A549 treated with CpdA at 1 μM for 4 hours (cell line): ENCODE measurements at places on chromosomes 3 and 15. TPM values are rescaled to one million over a fixed set of nuclear protein-coding genes. Genes with fewer than 3 reads are reported as not detected.

Gene SEC22C
- 28.1 to 33.1 TPM (median 31.0 TPM) in 5 replicates for total RNA-seq

Gene C3orf18
- total RNA-seq: 2.1 to 3.1 TPM (median 2.6 TPM) in 5 replicates

Gene SPINK8
- total RNA-seq: not detected in 5 replicates

Gene ANKUB1
- total RNA-seq: not detected in 5 replicates

Gene SPATA12
- 0.44 to 0.59 TPM (median 0.47 TPM) in 5 replicates for total RNA-seq

Gene SLC6A11
- total RNA-seq: 0.03 to 0.07 TPM (median 0.04 TPM) in 4 of 5 replicates, not detected in the other

Gene ADAMTS7
- total RNA-seq: 2.6 to 4.2 TPM (median 3.2 TPM) in 5 replicates

Gene AMIGO3
- 0.26 to 1.7 TPM (median 0.57 TPM) in 5 replicates for total RNA-seq

Gene CCDC80
- total RNA-seq: 30.3 to 64.6 TPM (median 50.7 TPM) in 5 replicates

Gene CMSS1
- 54.4 to 63.4 TPM (median 59.2 TPM) in 5 replicates for total RNA-seq

Gene ECE2
- not detected in 5 replicates for total RNA-seq

Gene DUOX1
- total RNA-seq: not detected in 5 replicates

Gene GCSAM
- total RNA-seq: not detected in 5 replicates

Gene PIAS1
- 14.8 to 20.7 TPM (median 19.1 TPM) in 5 replicates for total RNA-seq

Gene LRRC49
- total RNA-seq: 4.1 to 5.5 TPM (median 5.3 TPM) in 5 replicates

Gene CPEB1
- total RNA-seq: 2.8 to 4.0 TPM (median 3.8 TPM) in 5 replicates

Gene MEGF11
- total RNA-seq: 0.34 to 0.98 TPM (median 0.67 TPM) in 5 replicates

Gene FHIT
- total RNA-seq: 0.37 to 3.7 TPM (median 0.64 TPM) in 5 replicates

Gene LHFPL4
- 0.05 to 0.78 TPM (median 0.08 TPM) in 5 replicates for total RNA-seq

Gene SLC12A1
- not detected in 5 replicates for total RNA-seq

Gene PDE8A
- total RNA-seq: 31.0 to 35.9 TPM (median 33.6 TPM) in 5 replicates

Gene ANKRD34C
- total RNA-seq: not detected in 5 replicates

Gene SPTBN5
- 0.09 to 0.29 TPM (median 0.23 TPM) in 5 replicates for total RNA-seq

Gene UBXN7
- 5.7 to 10.1 TPM (median 9.1 TPM) in 5 replicates for total RNA-seq

Gene AZI2
- total RNA-seq: 40.8 to 50.4 TPM (median 46.5 TPM) in 5 replicates

Gene LRRC31
- total RNA-seq: 0.02 TPM in 1 of 5 replicates, not detected in the others

Gene HACD2
- total RNA-seq: 36.8 to 40.4 TPM (median 39.3 TPM) in 5 replicates

Gene TTLL13
- total RNA-seq: 0.22 to 1.1 TPM (median 0.47 TPM) in 5 replicates

Gene CFAP20DC
- 2.2 to 2.7 TPM (median 2.3 TPM) in 5 replicates for total RNA-seq

Gene ALDH1A3
- total RNA-seq: 21.1 to 31.2 TPM (median 22.1 TPM) in 5 replicates

Gene RLBP1
- total RNA-seq: not detected in 5 replicates

Gene ETV5
- total RNA-seq: 27.3 to 36.3 TPM (median 30.7 TPM) in 5 replicates

Gene DLEC1
- total RNA-seq: 0.05 to 0.15 TPM (median 0.06 TPM) in 4 of 5 replicates, not detected in the other
